GM12892 (cell line): ENCODE measurements at places on chromosomes 6 and 20.

DNA sequence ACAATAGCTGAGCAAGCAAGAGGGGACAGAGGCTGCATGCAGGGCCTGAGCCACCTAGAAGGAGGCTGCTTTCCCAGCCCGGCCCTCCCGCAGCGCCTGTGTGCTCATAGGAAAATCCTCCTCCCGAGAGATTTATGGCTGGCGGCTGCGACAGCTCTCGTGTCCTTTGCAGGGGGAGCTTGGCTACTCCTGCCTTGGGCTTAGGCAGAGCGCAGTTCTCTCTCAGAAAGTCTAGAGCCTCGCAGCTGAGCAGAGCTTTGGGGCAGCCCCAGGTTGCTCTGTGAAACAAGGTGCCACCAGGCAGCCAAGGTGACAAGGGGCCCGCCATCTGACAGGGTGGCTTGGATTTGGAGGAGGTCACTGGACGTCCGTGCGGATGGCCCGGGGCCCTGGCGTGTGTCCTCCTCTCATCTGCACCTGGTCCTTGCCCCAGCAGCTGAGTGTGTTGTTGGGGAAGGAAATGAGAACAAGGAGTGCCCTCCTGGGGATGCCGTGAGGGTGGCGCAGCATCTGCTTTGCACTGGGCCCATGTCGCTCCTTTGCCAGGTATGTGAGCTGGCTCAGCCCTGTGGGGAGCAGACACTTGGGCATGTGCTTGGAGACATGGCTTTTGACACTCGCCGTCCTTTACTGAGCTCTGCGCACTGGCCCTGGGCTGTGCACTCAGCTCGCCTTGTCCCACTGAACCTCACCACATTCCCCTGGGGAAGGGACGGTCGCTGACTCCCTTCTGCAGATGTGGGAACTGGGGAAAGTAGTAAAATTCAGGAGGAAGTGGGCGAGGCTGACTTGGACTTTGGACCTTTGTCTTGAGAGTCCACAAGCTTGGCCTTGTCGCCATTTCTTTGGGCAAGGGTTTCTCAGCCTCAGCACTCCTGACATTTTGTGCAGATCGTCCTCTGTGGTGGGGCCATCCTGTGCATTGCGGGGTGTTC, 41.9 kb downstream of the EDN3 start:
- DNase-seq: no peak

DNA sequence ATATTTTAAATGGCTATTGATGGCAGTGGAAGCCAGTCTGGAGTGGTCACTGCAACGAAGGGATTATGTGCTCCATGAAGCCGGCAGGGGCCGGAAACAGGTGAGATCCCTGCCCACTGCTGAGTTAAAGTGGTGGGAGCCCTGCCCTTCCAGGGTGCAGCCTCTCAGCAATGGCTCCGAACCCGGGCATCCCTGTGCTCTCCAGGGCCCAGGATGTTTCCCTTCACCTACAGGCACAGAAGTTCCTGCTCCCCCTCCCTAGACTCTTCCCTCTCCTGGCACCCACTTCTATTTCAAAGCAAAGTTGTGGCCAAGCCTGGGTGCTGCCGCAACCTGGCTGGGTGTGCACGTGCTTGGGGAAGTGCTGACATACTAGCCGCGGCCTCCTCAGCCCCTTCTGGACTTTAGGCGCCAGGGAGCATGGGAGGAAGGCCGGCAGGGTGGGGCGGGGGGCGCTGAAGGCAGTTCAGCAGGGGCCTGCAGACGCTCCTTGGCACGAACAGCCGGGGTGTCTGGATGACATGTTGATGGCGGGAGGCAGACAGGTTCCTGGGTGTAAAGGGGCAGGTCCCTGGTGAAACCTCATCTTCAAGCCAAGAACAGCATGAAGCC, 452.3 kb downstream of the HTR1B start:
- DNase-seq: no peak

DNA sequence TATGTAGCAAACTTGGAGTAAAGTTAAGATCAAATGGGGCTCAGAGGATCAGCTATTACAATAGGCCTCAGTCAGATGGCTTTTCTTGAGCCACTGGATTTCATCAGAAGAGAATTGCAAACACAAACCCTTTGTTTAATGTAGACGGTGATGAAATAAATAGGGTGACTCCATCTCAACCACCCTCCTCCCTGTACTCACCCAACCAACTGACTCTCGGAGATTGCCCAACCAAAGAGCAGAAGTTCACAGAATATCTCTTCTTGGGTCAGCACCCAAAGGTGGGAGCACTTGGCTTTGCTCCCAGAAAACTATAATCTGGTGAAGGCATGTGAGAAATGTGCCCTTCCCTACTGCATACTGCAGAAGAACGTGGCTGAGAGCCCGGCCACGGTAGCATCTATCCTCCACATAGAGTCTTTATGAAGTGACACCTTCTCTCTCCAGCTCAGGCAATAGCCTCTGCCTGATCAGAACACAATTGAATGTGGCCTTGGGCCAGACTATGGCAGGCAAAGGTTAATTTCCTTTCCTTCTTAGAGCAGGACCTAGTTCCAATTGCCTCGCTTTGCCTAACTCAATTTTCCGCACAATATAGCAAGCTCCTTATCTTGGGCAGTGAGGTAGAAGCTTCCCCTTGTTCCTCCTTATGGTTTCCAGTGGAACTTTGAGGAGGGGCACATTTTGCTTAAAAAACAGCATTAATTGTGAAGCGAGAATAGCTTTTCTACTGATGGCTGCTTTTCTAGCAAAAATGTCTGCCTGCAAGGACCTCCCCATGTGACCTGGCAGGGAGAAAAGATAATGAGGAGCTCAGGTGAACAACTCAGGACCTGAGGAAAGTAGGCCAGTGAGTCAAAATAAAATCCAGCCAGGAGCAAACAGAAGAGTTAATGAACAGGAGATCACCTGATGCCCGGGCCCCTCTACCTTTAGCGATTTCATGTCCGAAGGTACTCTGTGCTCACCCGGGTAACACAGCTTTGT, 79.4 kb downstream of the GFOD1 start:
- no peak for DNase-seq

DNA sequence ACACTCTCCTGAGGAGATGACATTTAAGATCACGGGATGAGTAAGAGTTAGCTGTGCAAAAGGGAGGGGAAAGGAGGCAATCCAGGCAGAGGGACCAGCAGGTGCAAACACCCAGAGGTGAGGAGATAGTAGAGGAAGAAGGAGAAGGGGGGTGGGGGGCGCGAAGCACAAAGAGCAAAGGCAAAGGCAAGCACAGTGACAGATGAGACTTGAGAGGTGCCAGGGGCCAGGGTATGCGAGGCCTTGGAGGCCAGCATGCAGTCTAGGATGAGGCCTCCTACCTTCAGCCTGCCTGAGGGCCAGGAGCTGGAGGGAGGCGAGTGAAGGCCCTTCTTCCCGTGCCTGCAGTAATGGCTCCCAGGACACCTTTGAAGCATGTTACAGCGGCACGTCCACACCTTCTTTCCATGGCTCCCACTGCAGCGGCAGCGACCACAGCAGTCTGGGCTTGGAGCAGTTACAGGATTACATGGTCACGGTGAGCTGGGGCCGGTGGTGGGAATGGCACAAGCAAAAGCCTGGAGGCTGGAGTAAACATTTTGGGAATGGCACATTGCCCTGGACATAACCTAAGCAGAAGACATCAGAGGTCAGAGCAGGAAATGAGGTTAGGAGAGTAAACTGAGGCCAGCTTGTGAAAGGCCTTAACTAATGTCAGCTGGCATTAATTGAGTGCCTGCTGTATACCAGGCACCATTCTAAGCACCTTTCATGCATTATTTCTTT, 18.6 kb downstream of the CCM2L start:
- DNase-seq: no peak

GRCh38 chr6:18330548-18331081, 56.5 kb upstream of the RNF144B start:
- DNase-seq: no peak
